Activated T-helper 1 cell treated with anti-CD3 and anti-CD28 coated beads, Interleukin-12 subunit alpha, Interleukin-12 subunit beta, Interleukin-2, Interleukin-4 antibody, amounts not matched to agents 30 ng/mL and 10 ng/mL and 1 ng/mL, durations not matched to agents 14 hours and 24 hours and 36 hours (primary cell): ENCODE measurements at places on chromosomes 1 and 21. TPM values are rescaled to one million over a fixed set of nuclear protein-coding genes. Genes with fewer than 3 reads are reported as not detected.

The PTGFRN gene
- 38.0 and 43.4 TPM in 2 replicates for total RNA-seq

The MYOG gene
- total RNA-seq, result not detected in 2 replicates

The GRIK1 gene
- not detected in 2 replicates for total RNA-seq

The KRTAP8-1 gene
- total RNA-seq, result not detected in 2 replicates

The LINGO4 gene
- 0.07 and 0.10 TPM in 2 replicates for total RNA-seq

The VHLL gene
- total RNA-seq, result 0.56 TPM in 1 of 2 replicates, not detected in the other
